Endodermal cell (in vitro differentiated cells): ENCODE measurements at places on chromosomes 16 and 17. TPM values are rescaled to one million over a fixed set of nuclear protein-coding genes. Genes with fewer than 3 reads are reported as not detected.

Gene PRSS36
- 0.48 to 0.71 TPM in 2 of 3 replicates, not detected in the other for total RNA-seq

Gene UBE2Z
- 73.6 to 99.0 TPM (median 97.1 TPM) in 3 replicates for total RNA-seq

Gene ZNF469
- 0.56 and 0.68 TPM in 2 replicates for total RNA-seq

DNA sequence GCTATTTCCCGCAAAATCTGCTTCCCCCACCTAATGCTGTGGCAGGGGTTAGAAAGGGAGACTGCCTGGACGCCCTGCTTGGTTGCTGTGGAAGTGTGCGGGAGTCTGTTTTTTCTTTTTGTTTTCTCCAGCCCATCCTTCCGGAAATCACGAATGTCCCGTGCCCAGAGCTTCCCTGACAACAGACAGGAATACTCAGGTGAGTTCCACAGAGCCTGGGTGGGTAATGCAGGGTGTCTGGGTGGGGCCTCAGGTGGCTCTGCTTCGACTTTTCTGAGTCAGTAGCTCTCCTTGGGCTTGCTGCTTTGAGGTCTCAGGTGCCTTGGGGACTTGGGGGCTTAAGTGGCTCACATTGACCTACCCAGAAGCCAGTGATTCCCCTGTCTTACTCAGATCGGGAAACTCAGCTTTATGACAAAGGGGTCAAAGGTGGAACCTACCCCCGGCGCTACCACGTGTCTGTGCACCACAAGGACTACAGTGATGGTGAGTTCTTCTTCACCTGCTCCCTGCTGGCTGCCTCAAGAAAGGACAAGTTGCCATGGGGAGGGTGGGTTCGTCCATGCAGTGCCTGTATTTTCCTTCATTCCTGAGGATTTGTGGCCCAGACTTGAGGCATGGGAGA is 11.4 kb downstream of the LIMD2 start:
- no peak overlapping the region for H3K4me3 ChIP-seq
- DNase-seq = no peak
- peaks cover 47% of the 10 kb centered on the region for H3K36me3 ChIP-seq

DNA sequence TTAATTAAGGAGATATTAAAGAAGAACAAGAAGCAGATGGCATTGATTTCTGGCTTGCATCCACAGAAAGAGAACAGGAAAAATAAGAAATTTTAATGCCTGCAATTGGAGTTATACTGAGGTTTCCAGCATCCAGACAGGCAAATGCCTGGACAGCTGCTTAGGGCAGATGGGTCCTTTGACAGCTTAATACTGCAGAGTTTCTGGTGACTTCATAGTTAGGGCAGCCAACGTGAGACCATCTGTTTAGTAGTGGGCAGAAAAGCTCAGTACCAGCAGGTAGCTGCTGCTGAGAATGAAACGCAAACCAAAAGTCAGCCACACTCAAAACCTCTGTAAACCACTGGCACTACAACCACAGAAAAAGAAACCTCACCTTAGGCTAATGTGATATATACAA is 109.8 kb downstream of the CDK5R1 start:
- no peak overlapping the region for H3K27ac ChIP-seq
- DNase-seq = no peak
- no peaks in the 10 kb centered on the region for H3K4me1 ChIP-seq
- H3K27me3 ChIP-seq = no peaks in the 10 kb centered on the region
- peaks cover 10% of the 10 kb centered on the region for H3K36me3 ChIP-seq
- H3K4me3 ChIP-seq = no peak overlapping the region

Gene DYNLRB2
- total RNA-seq = 0.87 TPM in 1 of 3 replicates, not detected in the others

DNA sequence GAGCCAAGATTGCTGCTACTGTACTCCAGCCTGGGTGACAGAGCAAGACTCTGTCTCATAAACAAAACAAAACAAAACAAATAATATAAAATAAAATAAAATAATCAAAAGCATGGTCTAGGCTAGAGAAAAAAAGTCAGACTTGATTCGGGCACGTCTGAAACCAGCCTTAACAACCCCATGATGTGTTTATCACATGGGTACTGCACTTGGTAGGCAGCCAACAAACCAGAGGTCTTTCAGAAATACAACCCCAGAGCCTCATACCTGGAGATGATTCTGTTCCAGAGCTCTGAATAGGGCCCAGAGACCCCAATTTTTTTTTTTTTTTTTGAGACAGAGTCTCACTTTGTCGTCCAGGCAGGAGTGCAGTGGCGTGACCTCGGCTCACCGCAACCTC is 9.6 kb upstream of the HAPSTR1 start:
- H3K27me3 ChIP-seq = no peaks in the 10 kb centered on the region
- H3K4me1 ChIP-seq = no peaks in the 10 kb centered on the region
- no peak overlapping the region for H3K4me3 ChIP-seq
- DNase-seq = no peak
- H3K27ac ChIP-seq = no peak overlapping the region
